ENCODE measurements at places on chromosomes 2 and 18. TPM values are rescaled to one million over a fixed set of nuclear protein-coding genes. Genes with fewer than 3 reads are reported as not detected.

The NR4A2 gene
- 0.85 TPM for total RNA-seq

The ING5 gene
- 42.5 TPM for total RNA-seq

The CIB4 gene
- total RNA-seq: not detected

The BOK gene
- total RNA-seq: 33.4 TPM

The MARCHF4 gene
- total RNA-seq: 1.2 TPM

DNA sequence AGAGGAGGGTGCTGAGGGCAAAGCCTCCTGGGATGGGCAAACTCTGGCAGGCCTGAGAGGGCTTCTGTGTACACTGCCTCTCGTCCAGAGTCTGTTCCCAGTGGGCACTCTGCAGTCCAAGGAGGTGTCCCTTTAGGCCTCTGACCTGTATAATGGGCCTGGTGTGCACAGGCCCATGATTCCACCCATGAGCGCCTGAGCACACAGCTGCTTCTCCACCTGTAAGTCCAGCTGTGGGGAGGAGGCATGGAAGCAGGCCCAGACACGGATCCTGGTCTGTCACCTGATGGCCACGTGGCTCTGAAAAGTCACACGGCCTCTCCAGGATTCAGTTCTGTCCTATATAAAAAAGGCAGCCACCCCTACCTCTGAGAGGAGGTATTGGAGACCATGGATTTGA lies 57.0 kb downstream of the PARD6G start:
- DNase-seq: no peak

DNA sequence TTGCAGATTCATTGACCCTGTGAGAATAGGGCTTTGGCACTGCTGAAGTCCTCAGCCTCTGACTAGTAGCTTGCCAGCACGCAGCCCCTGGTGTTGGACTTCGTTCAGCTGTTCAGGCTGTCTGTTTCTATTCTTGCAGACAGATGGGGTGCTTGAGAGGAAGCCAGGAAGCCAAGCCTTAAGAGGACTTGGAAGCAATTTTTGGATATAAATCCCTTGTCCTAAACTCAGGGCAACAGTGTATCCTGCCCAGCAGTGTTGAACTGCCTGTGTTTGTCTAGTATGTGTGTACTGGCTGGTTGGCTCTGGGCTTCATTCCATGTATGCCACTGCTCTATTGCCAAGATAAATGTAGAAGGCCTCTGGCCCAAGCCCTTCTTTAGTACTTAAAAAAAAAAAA lies 108.6 kb downstream of the COMMD1 start:
- peak; percentile 22 for DNase-seq

DNA sequence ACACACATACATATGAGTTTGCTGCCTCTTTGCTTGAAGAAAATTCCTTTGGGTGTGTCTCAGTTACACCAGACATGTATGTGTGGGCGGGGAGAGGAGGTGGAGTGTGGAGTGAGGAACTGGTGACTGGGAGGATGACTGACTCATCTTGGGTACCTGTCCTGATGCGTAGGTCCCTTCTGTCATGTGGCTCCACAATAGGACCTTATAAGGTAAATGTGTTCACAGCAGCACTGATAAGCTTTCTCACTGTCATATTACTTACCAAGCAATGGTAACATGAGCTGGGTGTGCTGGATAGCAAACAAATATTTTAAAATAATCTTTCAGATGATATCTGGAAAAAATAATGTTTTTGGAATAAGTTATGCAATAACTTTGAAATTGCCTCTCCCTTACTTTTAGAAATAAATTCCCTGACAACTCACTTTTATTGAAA lies 45.1 kb downstream of the SLC9A2 start:
- no peak for DNase-seq

GRCh38 chr2:128178650-128179460 lies 87.9 kb downstream of the UGGT1 start:
- peak; percentile 83 for DNase-seq

GRCh38 chr2:69469375-69469774 lies 32.1 kb upstream of the NFU1 start:
- DNase-seq: no peak

- no peak for DNase-seq
Measured at GRCh38 chr2:61450144-61450543, 20.7 kb downstream of the USP34 start.

DNA sequence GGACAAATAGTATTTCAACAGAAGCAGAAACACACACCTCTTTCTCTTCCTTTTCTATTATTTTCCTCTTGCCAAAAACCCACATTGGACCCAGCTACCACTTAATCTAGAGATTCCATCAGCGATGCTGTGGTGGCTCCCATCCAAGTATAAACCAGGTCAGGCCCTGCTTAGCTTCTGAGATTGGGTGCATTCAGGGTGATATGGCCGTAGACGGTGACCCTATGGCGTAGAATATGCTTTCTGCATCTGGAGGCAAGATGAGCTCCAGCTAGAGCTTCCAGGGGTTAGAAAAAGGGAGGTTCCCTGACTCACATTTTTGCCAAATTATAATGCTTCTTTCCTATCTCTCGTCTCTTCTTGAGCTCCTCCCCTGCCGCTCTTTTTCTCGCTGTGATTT lies 66.5 kb downstream of the TNP1 start:
- DNase-seq: no peak

- peak; percentile 48 for DNase-seq
Measured at GRCh38 chr2:240453461-240454105, 18.1 kb downstream of the GPC1 start.

GRCh38 chr18:44180683-44181082 lies 500.0 kb upstream of the SETBP1 start:
- DNase-seq: no peak

GRCh38 chr18:32289483-32290075 lies 99.7 kb downstream of the MEP1B start:
- DNase-seq: peak; percentile 84

DNA sequence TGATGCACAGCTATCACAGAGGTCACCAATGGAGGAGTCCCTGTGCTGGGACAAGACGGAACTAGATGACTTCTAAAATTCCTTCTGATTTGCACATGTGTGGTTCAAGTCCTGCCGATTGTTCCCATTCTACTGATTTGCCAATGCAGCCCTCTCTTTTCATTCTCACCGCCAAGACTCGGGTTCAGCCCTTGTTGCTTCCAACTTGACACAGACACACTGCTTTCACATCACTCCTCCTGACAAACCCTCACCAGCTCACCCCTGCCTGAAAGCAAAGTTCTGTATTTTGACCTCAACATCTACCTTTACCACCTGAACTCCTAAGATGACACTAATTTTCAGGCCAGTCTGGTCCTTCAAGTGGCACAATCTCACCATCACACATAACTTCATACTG lies 25.5 kb downstream of the REEP1 start:
- no peak for DNase-seq

DNA sequence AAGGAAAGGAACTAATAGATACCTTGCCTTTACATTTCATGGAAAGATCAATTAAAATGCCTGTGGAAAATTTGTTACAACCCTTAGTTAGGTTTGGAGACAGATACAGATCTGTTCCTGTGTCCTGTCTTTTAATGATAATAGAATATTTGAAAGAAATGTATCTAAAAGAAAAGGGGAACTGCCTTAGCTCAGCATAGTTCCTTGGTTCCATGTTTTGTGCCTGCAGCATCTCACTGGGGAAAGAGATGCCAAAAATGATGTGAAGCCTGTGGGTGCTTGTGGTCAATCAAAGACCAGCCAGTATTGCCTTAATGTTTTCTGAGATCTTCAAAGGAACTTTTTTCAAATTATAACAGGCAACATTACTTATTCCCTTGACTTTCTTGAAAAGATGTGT lies 147.6 kb downstream of the ADCYAP1 start:
- DNase-seq: no peak

DNA sequence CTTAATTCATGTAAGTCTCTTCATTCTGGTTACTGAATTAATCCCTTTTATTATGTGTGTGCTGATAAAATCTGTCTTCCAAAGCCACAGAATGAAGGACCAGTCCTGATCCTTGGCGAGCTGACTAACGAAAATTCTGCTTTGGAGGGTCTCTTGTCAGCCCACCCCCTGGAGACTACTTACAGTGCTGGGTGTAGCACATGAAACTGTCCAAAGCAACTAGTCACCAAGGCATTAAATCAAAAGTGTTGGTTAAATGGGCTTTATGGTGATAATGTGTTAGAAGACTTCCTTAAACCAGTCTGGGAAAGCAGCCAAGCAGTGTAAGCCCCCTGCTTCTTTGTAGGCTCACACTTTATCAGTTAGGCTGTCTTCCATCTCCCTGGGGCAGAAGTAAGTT lies 420.2 kb downstream of the SUCLG1 start:
- DNase-seq: no peak
